ENCODE measurements at places on chromosomes 12 and 14. TPM values are rescaled to one million over a fixed set of nuclear protein-coding genes. Genes with fewer than 3 reads are reported as not detected.

- no peak for DNase-seq
These were observed 5.3 kb downstream of the COX16 start for GRCh38 chr14:70354204-70354603.

DNA sequence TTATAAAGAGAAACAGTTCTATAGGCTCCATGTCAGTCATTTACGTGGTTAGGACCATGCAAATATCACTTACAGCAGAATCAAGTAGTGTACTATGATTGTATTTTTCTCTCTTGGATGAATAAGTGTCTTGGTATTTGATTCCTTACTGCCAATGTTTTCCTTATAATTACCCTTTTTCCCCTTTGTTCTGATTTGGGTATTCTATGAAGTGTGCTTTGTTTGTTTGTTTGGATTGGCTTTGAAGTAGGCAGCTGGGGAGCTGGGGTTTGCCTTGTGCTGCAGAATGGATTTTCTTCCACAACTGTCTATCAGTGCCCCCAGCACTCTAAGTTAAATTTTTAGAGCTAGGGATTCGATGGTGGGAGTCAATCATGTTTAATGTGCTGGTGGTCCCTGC lies 12.4 kb downstream of the TMEM120B start:
- no peak for DNase-seq

DNA sequence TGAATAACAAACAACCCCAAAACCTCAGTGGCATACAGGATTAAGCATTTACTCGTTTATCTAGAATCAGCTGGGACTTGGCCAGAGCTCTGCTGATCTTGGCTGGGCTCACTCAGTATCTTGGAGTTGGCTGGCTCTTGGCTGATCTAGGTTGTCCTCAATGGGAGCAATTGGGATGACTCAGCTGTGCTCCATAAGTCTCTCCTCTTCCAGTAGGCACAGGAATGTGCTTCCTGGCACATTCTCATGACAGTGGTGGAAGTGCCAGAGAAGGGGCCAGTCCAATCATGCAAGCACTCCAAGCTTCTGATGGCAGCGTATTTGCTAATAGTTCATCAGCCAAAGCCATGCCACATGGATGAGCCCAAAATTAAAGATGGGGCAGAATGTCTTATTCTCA lies 41.7 kb upstream of the ANO4 start:
- no peak for DNase-seq

DTX3 gene
- total RNA-seq = 19.2 TPM

GRCh38 chr12:62319058-62319457 lies 58.9 kb downstream of the USP15 start:
- DNase-seq = no peak
